ENCODE measurements at places on chromosomes 2 and 18.

- no peak for DNase-seq
These were observed 17.5 kb downstream of the GNLY start for GRCh38 chr2:85711578-85712060.

GRCh38 chr2:69804416-69804815, 25.0 kb upstream of the GMCL1 start:
- DNase-seq, result no peak

GRCh38 chr2:85611217-85611704, 605 bp downstream of the C2orf68 start:
- no peak for DNase-seq

DNA sequence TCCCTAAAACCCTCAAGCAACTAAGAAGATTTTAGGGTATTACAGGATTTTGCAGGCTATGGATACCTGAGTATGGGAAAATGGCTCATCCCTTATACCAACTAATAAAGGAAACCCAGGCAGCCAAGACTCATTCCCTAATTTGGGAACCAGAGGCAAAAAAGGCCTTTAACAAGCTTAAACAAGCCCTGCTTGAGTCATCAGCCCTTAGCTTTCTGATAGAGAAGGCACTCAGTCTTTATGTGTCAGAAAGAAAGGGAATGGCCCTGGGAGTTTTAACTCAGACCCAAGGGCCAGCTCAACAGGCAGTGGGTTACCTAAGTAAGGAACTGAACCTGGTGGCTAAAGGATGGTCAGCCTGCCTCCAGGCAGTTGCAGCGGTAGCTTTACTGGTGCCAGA, 96.9 kb upstream of the RMP24 start:
- no peak for DNase-seq

GRCh38 chr2:148796735-148797512, 78.1 kb upstream of the KIF5C start:
- DNase-seq, result no peak

DNA sequence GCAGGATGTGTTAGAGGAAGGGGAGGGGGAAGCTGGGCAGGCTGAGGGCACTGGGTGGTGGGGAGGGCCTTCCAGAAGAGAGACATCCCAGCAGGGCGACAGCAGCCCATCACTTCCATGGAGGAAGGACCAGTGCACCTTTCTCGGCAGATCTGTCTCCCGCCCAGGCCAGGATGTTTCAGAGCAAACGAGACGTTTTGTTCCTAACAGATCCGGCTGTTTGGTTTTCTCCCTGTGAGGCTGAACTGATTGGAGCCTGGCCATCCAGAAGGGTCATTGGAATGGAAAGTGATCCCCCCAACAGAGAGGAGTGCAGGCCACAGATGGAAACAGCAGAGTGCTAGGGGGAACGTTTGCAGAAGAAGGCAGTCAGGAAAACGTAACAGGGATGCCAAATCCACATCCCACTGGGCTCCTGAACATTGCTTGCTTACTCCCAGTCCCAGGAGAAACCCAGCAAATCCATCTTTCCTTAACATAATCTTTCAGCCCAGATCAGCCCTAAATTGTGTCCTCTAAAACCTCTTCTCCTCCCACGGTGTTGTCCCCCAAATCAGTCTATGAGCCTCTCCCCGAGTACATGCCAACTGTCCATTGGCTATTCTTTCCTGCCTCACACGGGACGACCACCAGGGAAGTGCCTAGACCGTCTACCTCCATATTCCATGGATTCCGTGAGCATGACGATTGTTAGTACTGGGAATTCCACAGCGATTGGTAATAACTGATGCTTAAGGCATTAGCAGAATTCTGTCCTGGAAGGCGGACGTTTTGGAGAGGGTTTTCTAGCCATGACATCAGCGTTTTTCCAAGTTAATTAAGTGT, 126.8 kb downstream of the SEPTIN10 start:
- DNase-seq, result no peak

GRCh38 chr18:67109535-67109934, 407.0 kb downstream of the DSEL start:
- no peak for DNase-seq

DNA sequence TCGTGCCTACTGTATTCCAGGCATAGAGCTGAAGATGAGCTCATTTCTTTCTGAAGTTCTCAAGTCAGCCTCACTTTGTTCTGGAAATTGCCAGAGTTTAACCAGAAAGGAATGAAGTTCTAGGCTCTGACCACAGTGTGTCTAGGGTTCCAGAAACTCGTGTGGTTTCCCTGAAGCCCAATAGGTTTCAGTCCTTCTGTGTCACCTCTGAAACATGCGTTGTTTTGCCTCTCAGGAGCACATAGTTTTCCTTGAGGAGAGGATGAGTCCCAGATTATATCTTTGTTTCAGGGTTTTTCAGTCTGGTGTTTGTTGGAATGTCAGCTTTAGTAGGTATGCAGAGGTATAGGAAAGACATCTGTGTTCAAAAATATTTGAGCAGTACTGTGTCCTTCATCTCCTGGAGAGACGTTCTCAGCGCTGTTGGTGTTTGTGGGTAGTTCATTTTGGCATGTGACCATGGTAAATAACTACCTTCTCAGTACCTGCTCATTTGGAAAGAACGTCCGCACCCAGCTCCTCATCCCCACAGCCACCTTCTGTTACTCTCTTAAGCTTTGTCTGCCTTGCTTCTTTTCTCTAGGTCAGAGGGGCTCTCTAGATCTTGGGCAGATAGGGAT, 56.6 kb downstream of the RALBP1 start:
- no peak for DNase-seq

DNA sequence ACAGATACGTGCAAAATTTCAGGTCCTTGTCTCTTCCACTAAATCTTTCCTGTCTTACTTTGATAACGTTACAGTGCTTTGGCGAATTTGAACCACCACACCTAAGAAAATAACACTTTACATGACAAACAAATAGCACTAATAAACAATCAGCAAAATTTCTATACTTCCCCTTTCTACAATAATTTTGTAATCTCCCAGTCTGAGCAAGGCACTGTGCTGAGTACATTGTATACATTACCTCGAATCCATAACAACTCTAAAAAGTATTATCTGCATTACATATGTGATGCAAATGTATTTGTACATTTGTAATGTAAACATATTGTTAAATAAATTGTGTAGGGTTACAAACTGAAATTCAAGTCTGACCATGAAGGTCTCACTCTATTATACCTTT, 49.9 kb downstream of the RTN4 start:
- no peak for DNase-seq

DNA sequence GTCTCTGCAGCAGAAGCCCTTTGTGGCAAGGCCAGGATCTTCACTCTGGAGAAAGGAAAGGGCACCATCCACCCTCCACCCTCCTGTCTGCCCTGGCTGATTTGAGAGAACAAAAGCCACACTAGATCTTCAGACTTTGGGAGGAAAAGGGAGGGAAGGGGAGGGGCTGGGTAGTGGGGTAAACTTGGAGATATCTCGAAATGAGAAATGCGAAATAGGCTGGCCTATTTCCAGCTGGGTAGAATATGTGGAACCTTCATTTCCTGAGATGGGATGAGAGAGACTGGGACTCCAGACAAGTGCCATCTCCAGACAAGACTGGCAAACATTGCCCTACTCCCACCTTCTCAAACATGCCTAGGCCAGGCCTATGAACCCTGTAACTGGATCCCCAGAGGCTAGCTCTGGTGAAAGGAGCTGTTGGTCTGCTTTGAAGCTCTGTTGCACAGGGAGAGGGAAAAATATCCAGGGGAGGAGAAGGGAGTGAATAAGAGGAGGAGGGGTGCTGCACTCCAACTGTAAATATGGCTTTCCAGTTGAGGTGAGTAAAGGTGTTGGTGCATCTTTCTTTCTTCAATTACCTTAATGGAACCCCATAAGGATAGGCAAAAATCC, 1.7 kb downstream of the HOXD12 start:
- no peak for DNase-seq

All from GM12891 (cell line).